Ammon's horn (tissue), 1 donor: ENCODE measurements at places on chromosomes 2 and 18.
A peak's percentile ranks its signal among the peaks of the same experiment; 100 is the strongest.

GRCh38 chr2:55014962-55015939 is 35.0 kb downstream of the RTN4 start:
- peak; percentile 88 for DNase-seq

DNA sequence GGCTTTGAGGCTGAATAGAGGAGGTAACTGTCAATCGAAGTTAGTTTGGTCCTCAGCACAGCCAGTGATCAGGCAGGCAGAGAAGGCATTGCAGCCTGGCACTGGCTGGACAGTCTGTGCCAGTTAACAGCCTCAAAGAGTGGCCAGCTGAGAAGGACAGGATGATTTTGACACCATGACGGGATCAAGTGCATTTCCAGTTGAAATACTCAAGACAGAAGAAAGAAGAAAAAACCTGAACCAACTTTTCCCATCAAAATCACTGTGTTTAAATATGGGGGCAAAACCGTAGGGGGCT is 96.7 kb upstream of the ZCCHC2 start:
- DNase-seq: no peak

DNA sequence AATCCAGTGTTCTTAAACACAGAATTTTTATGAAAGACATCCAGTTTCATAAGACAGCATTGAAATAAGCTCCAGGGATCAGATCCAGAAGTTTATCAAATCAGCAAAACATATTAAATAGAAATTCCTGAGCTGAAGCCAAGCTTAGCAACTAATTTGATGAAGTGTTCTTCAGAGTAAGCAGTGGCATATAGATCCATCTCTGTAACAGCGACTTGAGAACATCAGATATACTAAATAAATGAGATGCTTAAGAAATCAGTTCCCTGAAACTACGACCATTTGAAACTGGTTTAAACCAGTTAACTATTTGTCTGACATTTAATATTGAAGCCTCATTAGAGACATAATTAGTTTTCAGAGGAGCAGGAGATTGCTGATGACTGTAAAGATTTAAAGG is 34.1 kb downstream of the PPP1R1C start:
- DNase-seq: no peak

DNA sequence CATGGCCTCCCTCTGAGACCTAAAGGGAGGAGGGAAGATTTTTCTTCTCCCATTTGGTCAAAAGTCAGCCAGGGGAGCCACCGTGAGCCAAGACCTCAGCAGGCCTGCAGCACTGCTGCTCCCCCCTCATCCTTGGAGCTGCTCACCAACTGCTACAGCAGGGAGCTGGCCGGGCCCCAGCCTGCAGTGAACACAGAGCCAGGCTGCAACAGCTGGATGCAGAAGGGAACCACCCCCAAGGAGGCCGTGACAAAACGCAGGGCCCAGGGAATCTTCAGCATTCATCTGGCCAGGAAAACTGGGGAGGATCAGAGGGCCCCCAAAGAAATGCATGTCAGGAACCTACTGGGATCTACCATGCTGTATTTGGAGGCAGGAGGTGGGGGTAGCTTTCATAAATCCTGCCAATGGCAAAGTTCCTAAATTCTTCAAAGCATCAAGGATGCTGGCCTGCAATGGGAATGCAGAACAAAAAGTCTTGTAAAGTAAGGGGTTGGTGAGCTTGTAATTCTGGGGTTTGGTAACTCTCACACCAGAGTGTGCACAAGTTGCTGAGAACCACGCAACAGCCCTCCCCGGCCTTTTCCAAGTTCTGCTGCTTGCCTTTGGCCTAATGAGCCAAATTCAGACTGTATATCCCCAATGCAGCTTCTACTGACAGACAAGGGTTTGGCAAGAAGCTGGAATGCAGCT is 61.0 kb downstream of the CACNB4 start:
- DNase-seq: no peak

DNA sequence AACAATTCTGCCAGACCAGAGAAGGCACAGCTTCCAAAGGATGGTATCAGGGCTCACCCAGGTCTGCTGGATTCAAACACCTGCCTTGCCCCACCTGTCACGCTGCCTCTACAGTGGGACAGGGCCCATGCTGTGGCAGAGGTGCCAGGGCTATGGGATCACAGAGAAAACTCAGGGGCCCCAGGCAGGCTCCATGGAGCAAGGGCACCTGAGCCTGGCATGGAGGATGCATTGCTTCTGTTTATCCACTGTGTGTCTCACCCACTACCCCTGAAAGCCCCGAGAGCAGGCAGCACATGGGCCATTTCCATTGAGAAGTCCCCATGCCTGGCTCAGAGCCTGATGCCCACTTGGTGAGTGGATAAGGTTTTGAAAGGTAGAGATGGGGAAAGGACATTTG is 76.0 kb downstream of the TNS1 start:
- no peak for DNase-seq

GRCh38 chr18:227902-228301 is 39.9 kb downstream of the THOC1 start:
- DNase-seq: no peak

DNA sequence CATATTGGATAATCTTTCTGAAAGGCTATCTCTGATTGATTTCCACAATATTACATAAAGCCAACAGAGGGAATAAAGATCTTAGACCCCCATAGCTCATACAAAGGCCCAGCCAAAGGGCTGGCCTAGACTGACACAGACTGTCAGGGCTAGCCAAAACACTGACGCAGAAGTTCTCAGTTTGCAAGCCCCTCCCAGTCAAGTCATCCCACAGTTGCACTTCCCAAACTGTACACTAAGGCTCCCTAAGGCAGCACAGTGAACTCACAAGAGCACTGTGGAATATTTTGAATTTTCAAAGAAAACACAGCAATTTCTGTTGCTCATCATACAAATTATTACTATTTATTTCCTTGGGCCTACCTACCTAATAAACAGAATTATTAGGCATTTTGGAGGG is 244.9 kb downstream of the SP3 start:
- DNase-seq: no peak

DNA sequence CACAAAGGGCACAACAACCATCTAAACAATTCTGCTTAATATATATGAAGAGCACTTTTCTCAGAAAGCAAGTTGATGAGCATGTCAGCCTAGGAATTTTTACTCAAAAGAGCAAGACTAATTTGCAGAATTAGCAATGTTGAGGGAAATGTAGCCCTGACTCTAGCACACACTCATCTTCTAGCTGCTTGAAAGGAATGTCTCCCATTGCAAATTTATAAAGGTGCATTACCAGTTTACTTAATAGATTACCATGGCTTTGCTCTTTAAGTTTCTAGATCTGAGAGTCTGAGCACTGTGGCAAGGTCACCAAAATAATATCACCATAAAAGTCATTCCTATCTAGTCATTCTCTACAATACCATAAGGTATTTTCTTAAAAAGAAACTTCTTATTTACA is 40.8 kb downstream of the USP40 start:
- no peak for DNase-seq
